ENCODE measurements at places on chromosomes 1 and 21.

GRCh38 chr1:171788696-171789095 lies 7.2 kb downstream of the METTL13 start:
- DNase-seq: no peak

GRCh38 chr21:27511233-27511632 lies 544.3 kb upstream of the ADAMTS5 start:
- no peak for DNase-seq

DNA sequence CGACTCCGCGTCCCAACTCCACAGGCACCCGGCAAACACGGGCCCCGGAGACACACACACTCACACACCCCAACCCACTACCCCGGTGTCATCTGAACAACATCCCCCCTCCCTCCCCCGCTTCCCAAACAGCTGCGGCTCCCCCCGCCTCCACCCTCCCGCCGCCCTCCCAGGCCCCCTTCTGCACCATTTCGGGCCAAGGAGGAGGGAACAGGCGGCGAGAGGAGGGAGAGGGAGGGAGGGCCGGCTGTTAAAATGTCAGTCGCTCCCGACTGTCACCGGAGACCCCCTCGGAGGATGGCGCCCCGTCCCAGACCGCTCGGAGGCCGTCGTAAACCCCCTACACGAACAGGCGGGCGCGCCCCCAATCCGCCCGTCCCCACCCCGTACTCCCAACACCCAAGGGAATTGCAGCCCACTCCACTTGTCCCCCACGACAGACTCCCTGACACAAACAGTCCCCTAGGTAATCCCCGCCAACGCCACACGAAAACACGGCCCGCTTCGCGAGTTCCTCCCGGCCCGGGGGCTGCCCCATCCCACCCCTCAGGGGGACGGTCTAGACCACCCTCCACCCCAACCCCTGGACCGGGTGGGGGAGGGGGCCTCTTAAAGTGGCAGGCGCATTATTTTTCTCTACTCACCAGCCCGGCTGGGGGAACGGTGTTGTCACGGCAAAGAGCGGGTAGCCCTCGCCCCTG lies 583 bp downstream of the MEF2D start:
- no peak for DNase-seq

GRCh38 chr1:230415405-230416132 lies 10.6 kb downstream of the PGBD5 start:
- DNase-seq: peak; percentile 18

DNA sequence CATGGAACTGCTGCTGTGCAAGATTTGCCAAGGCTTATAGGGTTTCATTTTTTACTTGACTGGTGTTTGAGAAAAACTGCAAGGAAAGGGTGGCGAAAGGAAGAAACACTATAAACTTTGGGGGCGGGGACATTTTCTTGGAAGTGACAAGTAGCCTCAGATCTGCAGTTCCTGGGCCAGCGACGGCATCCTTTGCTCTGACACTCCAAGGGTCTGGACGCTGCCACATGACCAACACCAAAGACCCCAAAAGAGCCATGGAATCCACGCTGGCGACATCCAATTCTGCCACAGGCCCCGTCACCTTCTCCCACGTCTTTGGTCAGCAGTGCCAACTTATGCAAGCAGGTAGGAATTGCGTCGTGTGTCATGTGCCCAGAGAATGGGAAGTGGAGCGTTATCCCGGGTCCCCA lies 193.4 kb downstream of the PRDM2 start:
- DNase-seq: no peak

GRCh38 chr1:76038287-76039004 lies 36.1 kb upstream of the ST6GALNAC3 start:
- no peak for DNase-seq

GRCh38 chr1:3070644-3071564 lies 1.9 kb downstream of the PRDM16 start:
- no peak for DNase-seq

- peak; percentile 56 for DNase-seq
These were observed 18.8 kb upstream of the MAP1LC3C start for GRCh38 chr1:242017580-242018233.

- DNase-seq: no peak
These were observed 4.5 kb downstream of the E2F2 start for GRCh38 chr1:23526329-23527041.

DNA sequence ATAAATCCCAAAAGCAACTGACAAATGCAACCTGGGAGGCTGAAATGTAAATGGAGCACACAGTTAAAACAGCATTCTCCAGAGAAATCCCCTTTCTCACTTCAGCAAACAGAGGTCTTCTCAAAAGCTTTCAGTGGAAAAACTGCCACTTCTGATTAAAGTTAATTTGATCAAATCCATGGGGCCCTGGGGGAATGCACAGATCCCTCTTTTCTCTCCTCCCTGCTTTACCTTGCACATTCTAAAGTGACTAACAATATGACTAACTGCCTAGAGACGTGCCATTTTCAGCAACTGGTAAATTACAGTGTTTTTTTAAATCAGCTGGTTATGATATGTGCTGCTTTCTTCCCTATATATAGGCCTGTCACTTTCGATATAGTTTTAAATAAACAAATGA lies 142.5 kb downstream of the RERE start:
- no peak for DNase-seq

- DNase-seq: no peak
These were observed 28.7 kb downstream of the LRRC71 start for GRCh38 chr1:156949127-156949526.

DNA sequence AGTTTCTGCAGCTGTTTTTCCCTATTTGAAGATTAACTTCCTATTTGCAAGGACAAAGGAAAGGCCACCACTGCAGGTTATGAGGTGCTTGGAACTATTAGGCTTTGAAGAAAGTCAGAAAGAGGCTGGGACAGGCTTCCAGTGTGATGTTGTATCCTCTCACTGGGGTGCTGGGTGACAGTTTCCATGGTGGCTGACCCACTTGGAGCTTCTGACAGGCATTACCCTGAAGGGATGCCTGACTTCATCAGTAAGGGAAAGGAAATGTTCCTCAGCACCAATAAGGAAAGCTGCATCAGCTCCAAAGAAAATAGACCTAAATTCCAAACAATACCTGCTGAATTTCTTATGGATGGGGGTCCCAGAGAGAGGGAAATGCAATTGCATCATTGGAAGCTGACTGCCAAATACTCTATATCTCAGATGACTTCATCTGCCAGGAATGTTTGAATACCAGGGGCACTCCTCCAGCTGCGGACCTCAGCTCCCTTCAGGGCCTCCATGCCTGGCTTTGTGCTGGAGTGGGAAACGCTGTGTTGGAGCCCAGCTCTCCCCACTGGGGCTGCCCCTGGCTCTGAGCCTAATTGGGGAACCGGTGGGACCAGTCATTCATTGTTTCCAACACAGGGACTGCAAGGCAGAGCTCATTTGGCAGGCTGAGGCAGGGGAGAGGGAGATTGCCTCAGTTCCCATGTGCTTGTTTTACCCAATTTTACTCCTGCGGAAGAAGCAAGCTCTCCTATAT lies 76.6 kb downstream of the RGL1 start:
- DNase-seq: no peak

DNA sequence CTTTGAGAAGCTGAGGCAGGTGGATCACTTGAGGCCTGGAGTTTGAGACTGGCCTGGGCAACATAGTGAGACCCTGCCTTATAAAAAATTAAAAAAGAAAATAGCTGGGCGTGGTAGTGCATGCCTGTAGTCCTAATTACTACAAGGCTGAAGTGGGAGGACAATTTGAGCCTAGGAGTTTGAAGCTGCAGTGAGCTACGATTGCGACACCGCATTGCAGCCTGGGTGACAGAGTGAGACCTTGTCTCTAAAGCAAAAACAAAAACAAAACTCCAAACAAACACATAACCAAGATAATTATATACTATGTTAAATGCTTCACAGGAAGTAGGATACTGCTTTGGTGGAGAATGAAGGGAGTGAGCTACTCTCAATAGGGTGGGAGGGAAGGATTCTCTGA lies 5.4 kb upstream of the PAFAH2 start:
- peak; percentile 50 for DNase-seq

DNA sequence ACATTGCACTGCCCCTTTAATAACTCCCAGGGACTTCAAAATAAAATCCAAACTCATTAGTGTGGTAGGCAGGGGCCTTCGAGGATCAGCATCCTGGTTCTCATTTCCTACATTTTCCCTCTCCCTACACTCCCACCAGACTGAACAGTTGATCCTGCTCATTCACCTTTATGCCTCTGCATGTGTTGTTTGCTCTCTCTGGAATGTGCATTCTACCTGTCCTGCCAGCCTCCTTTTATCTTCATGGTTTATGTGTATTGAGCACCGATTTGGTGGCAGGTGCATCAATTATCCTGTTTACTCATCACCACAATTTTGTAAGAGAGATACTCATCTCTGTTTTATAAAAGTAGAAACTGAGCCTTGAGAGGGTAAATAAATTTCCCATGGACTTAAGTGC lies 125.0 kb downstream of the ADSS2 start:
- DNase-seq: no peak

GRCh38 chr1:232143315-232143886 lies 486.5 kb downstream of the SIPA1L2 start:
- no peak for DNase-seq
